ENCODE measurements at places on chromosomes 3 and 15.
A peak's percentile ranks its signal among the peaks of the same experiment; 100 is the strongest.

DNA sequence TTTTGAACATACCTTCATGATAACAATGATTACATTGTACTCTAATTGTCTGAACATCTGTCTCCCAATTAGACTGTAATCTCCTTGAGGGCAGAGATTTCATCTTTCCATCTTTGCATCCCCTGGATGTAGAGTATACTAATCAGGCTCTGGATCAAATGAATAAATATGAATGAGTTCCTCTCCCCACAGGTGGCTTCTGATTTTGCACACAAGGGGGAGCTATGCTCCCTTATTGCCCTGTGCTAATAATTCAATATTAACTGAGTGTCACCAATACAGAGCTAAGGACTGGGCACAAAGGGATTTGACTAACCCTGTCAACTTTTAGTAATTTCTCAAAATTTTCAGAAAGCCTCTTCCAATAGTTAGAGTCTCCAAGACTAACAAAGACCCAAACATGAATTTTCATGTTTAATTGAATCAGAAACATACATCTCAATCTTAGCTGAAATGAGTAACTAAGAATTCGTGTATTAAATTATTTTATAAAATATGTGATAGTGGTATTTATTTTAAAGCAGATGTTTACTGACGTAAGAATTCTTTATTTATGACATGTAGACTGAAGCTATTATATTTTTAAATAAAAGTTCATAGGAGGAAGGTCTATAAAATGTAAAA, 3.0 kb downstream of the DUOXA1 start:
- peak; percentile 51 for DNase-seq

DNA sequence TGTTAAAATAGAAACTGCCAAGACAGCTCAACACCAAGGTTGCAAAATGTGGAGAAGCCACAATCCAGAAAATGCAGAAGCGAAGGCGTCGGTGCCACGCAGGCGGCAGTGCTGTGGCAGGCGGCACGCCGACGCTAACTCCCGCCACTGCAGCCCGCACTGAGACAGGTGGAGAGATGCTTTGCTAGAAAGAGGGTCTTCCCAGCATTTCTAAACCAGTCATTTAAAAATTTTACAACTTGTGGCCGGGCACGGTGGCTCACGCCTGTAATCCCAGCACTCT, 23.2 kb downstream of the CYFIP1 start:
- DNase-seq = no peak

DNA sequence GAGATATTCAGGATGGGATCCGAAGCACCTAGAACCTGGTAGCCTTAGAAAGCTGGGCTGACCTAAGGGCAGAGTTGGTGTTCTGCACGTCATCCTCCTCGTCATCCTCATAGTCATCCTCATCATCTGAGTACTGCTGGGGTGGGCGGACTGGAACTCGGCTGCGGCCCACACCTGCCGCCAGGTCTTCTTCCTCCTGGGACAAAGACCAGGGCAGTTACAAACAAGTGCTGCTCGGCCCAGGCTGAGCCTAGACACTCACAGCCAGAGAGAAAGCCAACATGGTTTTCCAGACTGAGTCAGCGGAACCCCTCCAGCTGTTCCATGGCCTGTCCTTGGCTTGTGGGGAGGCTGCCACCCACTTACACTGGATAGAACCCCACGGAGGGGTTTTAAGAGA, 40.5 kb downstream of the SEMA3G start:
- DNase-seq = no peak

- DNase-seq = peak; percentile 50
Measured at GRCh38 chr3:126083511-126083912, 412 bp downstream of the SLC41A3 start.

GRCh38 chr3:169777822-169778221, 4.6 kb downstream of the MYNN start:
- no peak for DNase-seq

- DNase-seq = no peak
Measured at GRCh38 chr15:40064231-40064894, 25.4 kb upstream of the SRP14 start.

DNA sequence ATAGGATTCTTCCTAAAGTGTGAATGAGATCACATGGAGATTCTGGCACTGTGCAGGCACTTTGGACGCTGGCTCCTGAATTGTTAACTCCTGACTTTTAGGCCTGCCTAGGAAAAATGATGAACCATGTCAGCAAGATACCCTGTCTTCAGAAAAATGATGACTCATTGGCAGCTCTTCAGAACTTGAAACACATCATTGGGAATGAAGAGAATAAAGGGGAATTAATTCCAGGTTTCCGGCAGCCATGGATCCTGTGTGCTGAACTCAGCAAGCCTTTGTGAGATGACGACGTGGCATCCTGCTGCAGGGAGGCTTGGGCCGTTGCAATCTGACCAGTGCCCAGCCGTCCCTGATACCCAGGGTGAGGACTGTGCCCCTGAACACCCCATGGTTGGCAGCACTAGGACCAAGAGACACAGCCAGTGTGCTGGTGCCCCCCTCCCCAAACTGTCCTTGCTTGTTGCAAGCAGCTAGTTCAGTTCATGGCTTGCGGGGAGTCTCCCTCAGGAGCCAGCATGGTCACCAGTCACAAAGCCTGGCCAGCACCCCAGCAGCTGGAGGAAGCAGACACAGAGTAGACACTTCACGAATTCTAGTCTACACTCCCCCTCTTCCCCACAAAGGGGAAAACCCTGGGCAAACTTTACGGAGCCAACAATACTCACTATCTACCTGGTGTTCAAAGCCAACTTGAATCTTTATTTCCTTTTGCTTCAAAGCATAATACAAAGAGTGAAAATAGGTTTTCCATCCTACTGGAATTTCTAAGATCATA, 7.8 kb upstream of the LIPC start:
- no peak for DNase-seq

DNA sequence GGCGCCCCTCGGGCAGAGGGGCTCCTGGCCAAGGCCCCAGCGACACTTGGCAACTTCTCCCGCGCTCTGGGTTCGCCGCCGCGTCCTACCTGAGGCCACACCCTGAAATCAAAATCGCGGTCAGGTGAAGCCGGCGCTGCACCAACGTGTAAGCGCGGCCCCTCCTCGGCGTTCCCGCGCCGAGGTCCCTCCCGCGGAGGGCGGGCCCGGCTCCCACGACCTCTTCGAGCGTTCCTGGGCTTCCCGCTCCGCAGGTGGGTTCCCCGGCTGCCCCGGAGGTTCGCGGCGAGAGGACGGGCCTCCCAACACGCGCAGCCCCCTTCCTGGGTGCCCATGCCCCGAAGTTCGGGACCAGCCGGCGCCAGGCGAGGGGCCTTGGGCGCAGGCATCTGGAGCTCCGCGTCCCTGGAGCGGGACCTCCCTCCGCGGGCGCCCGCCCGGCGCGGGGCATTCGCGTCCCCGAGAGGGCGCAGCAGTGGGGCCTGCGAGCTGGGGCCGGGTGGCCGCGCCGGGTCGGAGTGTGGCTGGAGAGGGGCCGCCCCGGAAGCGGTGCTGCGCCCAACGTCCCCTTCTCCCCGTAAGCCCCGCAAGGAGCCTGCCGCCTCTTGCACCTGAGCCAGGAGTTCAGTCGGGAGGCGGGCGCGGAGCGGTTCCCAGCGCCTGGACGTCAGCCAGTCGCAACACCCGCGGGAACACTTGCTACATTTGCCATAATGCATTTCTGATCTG, 13.7 kb downstream of the PAK6 start:
- peak; percentile 77 for DNase-seq

- DNase-seq = no peak
Measured at GRCh38 chr3:178342111-178342510, 194.1 kb upstream of the KCNMB2 start.

DNA sequence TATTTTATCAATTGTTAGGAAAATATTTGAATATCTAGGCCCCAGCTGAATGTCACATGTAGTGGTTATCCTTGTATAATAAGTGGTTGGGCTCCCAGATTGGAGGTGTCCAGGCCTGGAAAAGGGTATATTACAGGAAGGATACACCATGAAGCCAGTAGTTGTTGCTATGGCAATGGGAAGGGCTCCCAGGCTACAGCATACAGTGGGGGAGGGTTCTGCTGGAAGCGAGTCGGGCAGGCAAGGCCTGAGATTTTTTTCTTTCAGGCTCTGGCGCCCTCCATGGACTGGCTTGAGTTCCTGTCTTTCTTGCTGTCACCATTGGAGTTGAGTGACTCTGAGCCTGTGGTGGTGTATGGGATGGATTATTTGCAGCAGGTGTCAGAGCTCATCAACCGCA, 8.9 kb downstream of the ECE2 start:
- DNase-seq = no peak

DNA sequence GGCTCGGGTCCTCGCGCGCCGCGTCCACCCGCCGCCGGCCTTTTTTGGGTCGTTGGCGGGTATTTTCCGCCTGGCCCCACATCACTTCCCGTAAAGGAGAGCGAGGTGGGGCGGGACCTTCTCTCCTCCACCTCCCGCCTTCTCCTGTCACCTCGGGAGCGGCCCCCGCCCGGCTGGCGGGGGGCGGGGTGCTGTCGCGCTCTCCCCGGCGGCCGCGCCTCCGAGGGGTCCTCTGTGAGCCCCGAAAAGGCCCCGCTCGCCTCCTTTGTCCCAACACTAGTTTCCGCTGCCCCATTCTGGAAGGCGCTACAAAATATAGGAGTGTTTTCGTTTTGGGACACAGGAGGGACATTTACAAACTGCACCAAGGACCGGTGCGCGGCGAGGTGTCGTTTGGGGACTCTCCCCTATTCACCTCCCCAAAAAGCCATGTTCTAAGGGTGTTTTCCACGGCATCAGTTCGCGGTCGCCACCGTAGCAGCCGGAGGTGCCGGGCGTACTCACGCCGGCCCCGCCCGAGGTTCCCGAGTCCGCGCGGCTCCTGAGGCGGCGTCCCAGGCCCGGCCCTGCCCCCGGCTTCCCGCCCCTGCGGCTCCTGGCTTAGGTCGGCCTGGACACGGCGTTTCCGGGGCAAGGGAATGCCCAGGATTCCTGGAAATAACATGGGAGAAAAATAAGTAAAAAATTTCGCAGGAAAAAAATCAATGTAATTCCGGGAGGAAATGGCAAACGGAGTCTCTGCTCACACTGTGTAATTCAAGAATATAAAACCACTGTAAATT, at the start of gene RAB27A:
TSS of gene RAB27A (minus strand) at position 68 of the 782 bp plus-strand sequence. CDS start 54,879 bp downstream, outside the sequence.
- DNase-seq = peak; percentile 83

GRCh38 chr15:94252906-94253491, 21.6 kb downstream of the MCTP2 start:
- DNase-seq = no peak

- no peak for DNase-seq
Measured at GRCh38 chr3:13273604-13274105, 146.5 kb downstream of the NUP210 start.

Data from LoVo (cell line).